CD4-positive, alpha-beta T cell treated with Interleukin-2 at 100 ng/mL for 4 hours (primary cell): ENCODE measurements at places on chromosomes 4 and X.

- DNase-seq: no peak
These were observed 25.3 kb upstream of the GPC3 start for GRCh38 chrX:134010690-134011089.

- no peak for DNase-seq
These were observed 147.4 kb downstream of the COL25A1 start for GRCh38 chr4:109155084-109155483.

DNA sequence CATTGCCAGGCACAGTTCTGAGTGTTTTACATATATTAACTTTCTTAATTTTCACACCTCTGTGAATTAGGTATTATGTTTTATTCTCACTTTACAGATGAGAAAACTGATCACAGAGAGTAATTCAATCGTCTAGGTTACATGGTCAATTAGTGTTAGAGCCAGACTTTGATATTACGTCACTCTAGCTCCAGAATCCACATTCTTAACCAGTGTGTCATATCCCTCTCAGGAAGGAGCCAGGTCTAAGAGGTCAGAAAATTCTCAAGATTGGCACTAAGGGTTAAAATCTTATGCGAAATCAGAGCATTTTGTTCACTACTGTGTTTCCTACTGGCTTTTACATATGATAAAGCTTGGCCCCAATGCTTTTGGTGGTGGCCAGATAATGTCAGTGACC lies 7.4 kb downstream of the DMP1 start:
- DNase-seq: no peak

DNA sequence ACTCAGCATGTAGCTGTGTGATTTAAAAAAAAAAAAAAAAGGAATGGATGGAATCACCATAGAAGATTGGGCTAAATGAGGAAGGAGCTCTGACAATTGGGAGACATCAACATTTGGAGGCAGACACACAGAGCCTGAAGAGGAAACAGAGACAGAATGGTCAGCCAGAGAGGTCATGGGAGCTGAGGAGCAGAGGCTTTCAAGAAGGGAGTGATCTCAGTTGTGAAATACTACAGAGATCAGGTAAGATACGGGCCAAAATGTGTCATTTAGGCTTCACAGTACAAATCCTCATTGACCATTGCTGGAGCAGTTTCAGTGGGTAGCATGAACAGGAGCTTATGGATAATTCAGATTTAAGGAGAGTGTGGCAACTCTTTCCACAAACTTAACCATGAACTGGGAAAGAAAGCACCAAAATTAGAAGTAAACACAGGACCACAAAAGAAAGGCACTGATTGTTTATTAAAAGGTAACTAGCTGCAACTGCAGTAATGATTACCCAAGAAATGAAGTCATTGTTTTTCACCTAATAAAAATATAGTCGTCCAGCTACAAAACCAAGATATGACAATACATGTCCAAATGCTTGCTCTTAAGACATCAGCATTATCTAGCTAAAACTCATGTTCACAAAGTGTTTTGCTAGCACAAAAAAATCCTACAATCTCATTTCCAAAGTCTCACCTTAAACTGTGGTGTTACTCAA lies 203.2 kb downstream of the DHX15 start:
- DNase-seq: no peak

- DNase-seq: no peak
These were observed 79.8 kb downstream of the CLCN5 start for GRCh38 chrX:50002067-50002714.

- no peak for DNase-seq
These were observed 47.2 kb downstream of the AFAP1 start for GRCh38 chr4:7892212-7893019.

DNA sequence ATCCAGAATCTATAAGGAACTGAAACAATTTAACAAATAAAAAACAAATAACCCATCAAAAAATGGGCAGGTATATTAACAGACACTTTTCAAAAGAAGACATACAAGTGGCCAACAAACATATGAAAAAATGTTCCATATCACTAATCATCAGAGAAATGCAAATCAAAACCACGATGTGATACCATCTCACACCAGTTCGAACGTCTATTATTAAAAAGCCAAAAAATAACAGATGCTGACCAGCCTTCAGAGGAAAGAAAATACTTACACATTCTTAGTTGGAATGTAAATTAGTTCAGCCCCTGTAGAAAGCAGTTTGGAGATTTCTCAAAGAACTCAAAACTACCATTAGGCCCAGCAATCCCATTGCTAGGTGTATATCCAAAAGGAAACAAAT lies 687.9 kb upstream of the AADAT start:
- no peak for DNase-seq

DNA sequence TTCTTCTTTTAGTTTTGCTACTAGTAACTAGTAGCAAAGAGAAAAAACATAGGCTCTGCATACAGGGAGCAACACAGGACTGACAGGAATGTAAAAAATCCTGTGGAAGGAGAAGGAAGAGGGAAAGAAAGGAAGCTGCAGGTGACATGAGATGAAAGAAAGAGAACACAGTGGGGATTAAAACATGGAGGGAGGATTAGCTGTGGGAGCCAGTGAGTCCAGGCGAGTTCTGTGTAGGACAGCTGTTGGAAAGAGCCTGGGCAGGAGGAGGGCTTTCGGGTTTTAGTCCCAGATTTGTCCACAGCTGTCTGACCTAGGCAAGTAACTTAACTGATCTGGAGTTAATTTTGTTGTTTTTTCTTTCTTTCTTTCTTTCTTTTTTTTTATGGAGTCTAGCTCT lies 21.6 kb downstream of the CCNG2 start:
- no peak for DNase-seq

DNA sequence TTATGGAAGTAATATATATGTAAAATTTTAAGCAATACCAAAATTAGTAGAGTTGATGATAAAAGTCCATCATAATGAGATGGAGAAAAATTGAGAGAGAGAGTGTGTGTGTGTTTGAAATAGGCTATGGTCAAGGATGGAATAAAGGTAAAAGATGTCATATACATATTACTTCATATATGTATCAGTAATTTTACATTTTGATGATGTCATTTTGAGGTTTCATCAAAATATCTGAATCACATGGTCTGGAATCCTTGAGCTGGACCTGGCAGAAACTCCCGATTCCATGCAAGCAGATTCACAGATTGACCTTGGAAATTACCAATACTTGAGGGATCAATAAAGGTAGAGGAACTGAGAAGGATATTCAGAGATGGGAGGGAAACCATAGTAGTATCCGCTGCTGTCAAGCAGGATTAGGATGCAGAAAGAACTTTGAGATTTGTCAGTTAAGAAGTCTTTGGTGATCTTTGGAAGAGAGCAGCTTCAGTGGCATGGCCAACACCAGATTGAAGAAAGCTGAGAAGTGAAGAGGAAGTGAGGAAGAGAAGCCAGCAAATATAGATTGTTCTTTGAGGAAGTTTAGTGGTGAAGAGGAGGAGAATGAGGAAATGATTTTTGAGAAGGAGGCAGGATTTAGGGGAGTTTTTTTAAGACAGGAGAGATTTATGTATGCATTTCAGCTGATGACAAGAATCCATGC lies 21.5 kb downstream of the DNAAF6 start:
- no peak for DNase-seq

DNA sequence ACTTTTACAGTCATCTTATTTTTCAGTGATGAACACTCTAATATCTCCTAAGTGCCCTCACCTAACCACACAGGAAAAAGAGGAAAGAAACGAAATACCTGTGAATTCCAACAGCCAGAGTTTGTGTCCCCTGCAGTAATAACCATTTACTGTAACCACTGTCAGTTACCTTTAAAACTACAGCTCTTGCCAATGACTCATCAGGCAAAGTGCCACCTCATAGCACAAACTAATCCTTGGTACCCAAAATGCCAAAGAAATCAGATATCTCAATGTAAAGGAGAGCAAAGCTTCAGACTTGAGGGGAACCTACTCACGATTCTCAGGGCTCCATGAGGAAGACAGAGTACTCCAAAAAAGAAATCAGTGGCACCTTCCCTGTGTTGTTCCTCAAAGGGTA lies 146.5 kb downstream of the NDST3 start:
- DNase-seq: no peak

- no peak for DNase-seq
These were observed 30.6 kb downstream of the HERC6 start for GRCh38 chr4:88409206-88409605.

GRCh38 chrX:41066391-41066790 lies 18.9 kb upstream of the USP9X start:
- DNase-seq: no peak

DNA sequence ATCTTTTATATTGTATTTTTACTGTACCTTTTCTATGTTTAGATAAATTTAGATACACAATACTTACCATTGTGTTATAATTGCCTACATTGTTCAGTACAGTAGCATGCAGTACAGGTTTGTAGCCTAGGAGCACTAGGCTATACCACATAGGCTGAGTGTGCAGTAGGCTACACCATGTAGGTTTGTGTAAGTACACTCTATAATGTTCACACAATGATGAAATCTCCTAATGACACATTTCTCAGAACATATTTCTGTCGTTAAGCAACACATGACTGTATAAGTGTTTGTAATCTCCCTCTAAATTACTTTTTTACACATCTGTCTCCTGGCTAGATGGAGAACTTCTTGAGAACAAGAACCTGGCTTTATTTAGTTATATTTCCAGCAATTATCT lies 40.3 kb downstream of the UCHL1 start:
- DNase-seq: no peak

DNA sequence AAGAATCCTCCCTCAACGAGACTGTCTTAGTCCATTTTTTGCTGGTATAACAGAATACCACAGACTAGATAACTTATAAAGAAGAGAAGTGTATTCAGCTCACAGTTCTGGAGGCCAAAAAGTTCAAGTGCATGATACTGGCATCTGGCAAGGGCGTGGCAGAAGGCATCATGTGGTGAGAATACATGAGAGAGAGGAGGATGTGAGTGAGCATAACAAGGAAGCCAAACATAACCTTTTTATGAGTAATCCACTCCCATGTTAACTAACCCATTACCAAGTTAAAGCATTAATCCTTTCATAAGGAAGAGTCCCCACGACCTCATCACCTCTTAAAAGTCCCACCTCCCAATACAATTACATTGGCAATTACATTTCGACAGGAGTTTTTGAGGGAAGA lies 504.6 kb downstream of the IQCM start:
- no peak for DNase-seq

- DNase-seq: no peak
These were observed 459.5 kb downstream of the ANKRD50 start for GRCh38 chr4:124253080-124253479.

- DNase-seq: no peak
These were observed 160.6 kb upstream of the RPS6KA3 start for GRCh38 chrX:20427173-20427770.

GRCh38 chr4:106429885-106430284 lies 61.3 kb upstream of the GIMD1 start:
- no peak for DNase-seq
